ENCODE measurements at places on chromosomes 12 and 14. TPM values are rescaled to one million over a fixed set of nuclear protein-coding genes. Genes with fewer than 3 reads are reported as not detected.

The KRT7 gene
- total RNA-seq, result not detected

The SLC6A12 gene
- total RNA-seq, result 18.8 TPM

The KCNK13 gene
- total RNA-seq, result 0.29 TPM

The ACSM4 gene
- total RNA-seq, result not detected

The MOAP1 gene
- total RNA-seq, result 14.6 TPM

The PLD4 gene
- not detected for total RNA-seq

The SUOX gene
- 24.6 TPM for total RNA-seq

The OVCH1 gene
- not detected for total RNA-seq

The LRRC10 gene
- not detected for total RNA-seq
